ENCODE measurements at places on chromosomes 12 and 14.

DNA sequence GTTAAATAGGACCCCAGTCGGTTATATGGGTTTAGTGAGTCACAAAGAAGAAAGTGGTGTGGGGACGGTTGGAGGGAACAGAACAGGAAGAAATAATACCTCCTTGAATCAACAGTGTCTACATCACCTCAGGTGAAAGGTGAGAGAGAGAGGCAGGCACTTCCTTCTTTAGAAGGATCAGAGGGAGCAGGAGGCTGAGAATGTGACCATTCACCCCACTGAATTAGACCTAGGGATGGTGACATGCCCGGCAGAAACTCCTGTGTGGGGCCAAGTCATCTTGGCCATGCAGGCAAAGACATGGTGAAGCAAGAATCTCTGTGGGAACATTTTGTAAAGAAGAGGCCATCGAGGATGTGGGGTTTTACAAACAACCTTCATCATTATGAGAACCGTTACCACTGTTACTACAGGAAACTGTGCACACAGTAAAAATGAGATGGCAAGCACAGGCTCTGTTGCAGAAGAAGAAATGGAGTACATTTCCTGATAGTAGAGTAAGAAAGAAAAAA, 1196.9 kb downstream of the VRK1 start:
- no peak for DNase-seq

- DNase-seq: no peak
Observed at GRCh38 chr12:18277196-18277595, 15.9 kb downstream of the PIK3C2G start.

DNA sequence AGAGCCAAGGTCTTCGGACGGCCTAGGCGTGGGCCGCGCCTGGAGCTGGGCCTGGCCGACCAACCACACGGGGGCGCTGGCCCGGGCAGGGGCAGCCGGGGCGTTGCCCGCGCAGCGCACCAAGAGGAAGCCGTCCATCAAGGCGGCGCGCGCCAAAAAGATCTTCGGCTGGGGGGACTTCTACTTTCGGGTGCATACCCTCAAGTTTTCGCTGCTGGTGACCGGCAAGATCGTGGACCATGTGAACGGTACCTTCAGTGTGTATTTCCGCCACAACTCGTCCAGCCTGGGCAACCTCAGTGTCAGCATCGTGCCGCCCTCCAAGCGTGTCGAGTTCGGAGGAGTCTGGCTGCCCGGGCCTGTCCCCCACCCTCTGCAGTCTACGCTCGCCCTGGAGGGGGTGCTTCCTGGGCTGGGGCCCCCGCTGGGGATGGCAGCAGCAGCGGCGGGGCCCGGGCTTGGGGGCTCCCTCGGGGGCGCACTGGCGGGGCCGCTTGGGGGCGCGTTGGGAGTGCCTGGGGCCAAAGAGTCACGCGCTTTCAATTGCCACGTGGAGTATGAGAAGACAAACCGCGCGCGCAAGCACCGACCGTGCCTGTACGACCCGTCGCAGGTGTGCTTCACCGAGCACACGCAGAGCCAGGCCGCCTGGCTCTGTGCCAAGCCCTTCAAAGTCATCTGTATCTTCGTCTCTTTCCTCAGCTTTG, 4.4 kb upstream of the SHMT2 start:
- DNase-seq: no peak

- DNase-seq: no peak
Observed at GRCh38 chr12:89890161-89890560, 181.5 kb upstream of the ATP2B1 start.

GRCh38 chr12:84694116-84694515, 218.5 kb downstream of the SLC6A15 start:
- no peak for DNase-seq

GRCh38 chr12:74641262-74641661, 103.6 kb downstream of the ATXN7L3B start:
- no peak for DNase-seq

DNA sequence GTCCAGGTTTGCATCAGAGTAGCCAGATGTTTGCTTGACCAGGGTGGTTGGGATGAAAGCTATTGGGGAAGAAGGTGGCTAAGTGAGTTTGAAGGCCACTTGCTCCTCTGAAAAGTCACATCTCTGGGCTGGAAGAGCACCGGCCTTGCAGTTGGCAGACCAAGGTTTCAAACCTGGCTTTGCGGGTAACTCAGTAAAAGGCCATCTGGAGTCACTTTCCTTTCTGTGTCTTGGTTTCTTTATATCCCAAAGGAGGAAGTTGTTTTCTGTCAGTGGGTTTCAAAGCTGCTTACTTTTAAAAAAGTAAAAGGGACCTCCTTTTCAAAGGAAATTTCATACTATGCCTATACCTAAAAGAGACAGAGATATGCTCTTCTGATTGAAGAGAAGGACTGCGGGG, 26.2 kb upstream of the CMA1 start:
- DNase-seq: no peak

DNA sequence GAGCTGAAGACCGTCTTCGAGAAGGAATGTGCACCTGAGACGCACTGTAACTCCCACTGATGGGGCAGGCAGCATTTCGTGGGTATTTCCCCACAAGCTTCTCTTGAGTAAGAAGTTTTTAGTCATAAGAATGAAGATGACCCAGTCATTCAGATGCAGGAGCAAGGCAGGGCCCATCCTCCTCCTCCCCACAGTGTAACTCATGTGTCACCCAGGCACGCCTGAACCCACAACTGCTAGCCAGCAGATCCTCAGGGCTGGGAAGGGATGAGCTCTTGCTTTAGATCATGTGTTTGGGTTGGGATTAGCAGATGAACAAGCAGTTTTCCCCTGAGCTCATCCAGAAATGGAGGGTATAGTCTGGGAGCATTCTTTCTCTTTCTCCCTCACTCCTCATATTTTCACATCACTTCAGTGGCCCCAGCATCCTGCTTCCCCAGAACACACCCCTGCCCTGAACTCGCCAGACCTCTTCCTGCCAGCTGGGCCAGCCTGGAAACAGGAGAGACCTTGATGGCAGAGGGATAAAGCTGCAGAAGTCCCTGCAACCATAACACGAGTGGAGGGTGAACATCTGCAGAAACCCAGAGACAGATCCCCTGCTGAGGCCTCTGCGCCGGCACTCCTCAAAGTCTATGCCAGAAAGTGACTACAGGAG, 73.3 kb downstream of the B4GALNT3 start:
- no peak for DNase-seq

DNA sequence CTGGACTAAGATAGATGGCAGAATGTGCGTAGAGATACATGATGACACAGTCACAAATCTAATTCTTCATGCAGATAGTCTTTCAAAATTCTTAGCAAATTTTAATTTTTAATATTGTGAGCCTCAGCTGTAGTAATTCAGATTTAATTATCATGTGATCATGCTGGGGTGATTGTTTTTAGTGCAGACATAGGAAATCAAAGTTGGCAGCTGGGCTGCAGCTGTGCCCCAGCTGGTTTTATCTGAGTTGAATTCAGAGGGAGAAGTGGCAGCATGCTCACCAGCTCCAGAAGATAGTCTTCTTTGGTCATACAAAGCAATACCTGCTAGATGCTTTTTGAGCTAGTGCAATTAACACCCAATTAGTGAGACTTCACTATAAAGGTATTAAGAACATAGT, 292.9 kb downstream of the RAD51B start:
- DNase-seq: no peak

- DNase-seq: no peak
Observed at GRCh38 chr14:68198713-68199495, 379.3 kb downstream of the RAD51B start.

DNA sequence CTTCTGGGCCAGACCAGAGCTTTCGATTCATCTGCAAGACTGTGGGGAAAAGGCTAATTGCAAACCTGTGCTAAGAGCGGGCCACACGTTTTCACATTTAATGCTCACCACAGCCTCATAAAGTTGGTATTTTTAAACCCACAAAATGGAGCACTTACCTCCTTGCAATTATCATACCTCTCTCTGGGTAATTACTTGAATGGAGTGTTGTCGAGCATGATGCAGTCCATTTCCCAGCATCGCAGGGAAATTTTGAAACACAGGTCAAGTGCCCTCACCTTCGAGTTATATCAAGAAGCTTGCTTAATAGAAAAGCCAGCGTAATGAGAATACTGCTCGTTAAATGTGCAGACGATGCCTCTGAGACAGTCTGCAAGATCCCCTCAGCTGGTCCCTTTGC, 8.8 kb upstream of the IFI27L2 start:
- DNase-seq: no peak

DNA sequence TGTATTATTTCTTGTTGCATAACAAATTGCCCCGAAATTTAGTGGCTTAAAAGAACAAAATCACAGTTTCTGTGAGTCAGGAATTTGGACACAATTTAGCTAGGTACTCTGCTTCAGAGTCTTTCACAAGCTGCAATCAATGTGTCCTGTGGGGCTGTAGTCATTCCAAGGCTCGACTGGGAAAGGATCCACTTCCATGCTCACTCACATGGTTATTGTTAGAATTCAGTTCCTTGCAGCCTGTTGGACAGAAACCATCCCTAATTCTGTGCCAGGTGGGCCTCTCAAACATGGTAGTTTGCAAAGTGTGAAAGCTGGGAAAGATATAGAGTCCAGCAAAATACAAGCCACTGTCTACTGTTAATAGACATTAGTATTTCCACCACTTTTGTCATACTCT, 59.7 kb upstream of the ARID2 start:
- DNase-seq: no peak

- no peak for DNase-seq
Observed at GRCh38 chr14:80152166-80152565, 59.1 kb downstream of the DIO2 start.

GRCh38 chr12:112325622-112326207, 56.5 kb downstream of the HECTD4 start:
- DNase-seq: no peak

GRCh38 chr14:72439707-72440106, 454.2 kb downstream of the DPF3 start:
- no peak for DNase-seq

Measured in vagina (tissue), 2 donors.